ENCODE measurements at places on chromosomes 2 and 18.
A peak's percentile ranks its signal among the peaks of the same experiment; 100 is the strongest.

- no peak for DNase-seq
Measured at GRCh38 chr18:10444314-10445006, 10.0 kb upstream of the APCDD1 start.

- no peak for DNase-seq
Measured at GRCh38 chr2:44686561-44686960, 254.9 kb upstream of the SIX3 start.

DNA sequence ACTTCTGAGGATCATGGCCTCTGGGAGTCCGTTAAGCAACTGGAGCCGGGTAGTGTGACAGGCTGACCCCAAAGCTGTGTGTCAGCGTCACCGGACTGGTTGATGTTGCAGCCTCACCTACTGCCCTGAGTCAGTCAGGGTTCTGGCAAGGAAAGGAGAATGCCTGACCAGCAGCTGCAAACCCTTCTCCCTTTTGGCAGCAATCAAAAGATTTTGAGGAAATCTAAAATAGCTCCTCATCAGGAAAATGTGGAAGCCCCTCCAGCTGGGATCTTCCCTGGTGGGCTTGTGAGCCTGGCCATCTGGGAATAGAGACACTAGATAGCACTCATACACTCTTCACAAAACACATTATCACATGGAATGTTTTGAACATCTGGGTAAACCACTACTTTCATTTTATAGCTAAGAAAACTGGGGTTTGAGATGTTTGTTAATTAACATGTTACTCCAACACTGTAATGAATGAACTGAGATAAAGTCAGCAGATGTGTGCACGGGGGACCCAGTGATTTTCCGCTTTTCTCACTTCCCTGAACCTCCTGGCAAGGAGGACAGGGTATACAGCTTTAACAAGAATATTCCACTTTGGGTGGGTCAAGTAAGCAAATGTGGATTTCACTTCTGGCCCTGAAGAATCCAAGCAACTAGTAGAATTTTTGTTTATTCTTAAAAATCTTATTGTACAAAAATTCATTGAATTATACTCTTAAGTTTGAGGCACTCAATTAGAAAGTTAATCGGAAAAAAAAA is 24.7 kb downstream of the CLUL1 start:
- DNase-seq = no peak

- DNase-seq = peak; percentile 52
Measured at GRCh38 chr2:224284134-224284946, 117.6 kb downstream of the FAM124B start.

GRCh38 chr2:75870133-75870532 is 159.4 kb upstream of the GCFC2 start:
- DNase-seq = no peak

DNA sequence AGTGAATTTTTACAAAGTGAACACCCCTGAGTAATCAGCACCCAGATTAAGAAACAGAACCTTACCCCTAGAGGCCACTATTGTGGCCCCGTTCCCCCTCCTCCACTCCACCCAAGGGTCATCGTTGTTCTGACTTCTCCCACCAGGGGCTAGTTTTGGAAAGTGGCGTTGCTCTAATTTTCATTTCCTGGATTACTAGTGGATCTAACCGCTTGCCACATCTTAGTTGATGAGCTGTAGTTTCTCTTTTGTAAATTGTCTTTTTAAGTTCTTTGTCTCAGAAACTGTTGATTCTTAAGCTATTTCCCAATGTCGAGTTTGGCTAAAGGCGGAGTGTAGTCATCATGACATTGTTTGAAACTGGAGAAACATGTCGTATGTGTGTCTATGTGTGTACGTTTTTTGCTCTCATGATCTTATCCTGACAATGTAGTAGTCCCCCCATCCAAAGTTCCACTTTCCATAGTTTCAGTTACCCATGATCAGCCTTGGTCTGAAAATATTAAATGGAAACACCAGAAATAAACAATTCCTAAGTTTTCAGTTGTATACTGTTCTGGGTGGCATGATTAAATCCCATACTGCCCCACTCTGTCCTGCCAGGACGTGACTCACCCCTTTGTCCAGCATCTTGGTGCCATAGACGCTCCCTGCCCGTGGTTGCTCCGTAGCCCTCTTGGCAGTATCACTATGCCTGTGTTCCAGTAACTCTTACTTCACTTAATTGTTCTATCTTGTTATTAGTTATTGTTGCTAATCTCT is 71.0 kb upstream of the SP3 start:
- no peak for DNase-seq

DNA sequence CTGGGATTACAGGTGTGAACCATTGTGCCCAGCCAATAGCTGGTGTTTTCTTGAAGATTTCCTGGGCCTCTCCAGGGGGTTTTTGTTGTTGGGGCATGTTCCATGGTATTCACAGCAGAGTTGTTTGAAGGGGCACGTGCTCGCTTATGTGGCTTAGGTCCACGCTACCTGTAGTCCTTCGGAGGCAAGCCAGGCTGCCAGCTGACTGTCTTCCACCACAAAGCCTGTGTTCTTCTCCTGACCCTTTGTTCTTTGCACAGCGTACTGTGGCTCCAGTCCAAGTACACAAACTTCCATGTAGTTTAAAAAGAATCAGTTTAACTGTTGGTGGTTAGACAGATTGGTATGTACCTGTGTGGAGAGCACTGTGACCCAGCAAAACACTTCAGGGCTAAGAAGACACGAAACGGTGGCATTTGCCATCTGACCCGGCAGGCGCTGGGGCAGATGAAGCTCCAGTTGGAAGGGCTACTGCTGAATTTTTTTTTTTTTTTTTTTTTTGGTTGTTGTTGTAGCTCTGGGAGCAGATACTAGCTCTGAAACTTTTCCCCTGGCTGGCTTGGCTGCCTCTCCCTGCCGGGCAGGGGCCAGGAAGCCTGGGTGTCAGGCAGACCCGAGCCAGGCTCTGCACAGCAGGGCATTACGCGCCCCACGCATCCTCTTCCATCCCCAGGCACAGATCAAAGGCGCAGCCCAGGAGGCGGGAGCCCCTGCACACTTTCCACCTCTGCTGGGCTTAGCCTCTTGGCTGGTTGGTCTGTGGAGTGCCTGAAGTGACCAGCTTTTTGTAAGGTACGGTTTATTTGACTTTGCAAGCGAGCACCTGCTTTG is 5.7 kb downstream of the GREB1 start:
- DNase-seq = no peak

- no peak for DNase-seq
Measured at GRCh38 chr2:172438741-172439508, 11.5 kb downstream of the ITGA6 start.

DNA sequence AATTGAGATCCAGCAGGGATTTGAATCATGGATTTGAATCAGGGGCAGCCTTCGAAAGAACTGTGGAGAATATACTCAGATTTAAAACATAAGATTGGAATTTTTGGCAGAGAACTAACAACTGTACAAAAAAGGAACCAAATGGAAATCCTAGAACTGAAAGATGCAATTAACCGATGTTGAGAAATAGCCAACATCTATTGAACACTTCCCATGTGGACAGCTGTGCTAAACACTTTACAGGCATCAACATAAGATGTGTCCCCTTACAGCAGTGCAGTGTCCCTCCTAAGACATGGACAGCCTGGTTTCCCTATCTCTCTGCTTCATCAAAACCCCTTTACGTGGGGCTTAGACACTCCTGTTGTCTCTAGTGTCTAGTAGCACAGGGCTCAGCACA is 3.7 kb upstream of the IL1RN start:
- no peak for DNase-seq

DNA sequence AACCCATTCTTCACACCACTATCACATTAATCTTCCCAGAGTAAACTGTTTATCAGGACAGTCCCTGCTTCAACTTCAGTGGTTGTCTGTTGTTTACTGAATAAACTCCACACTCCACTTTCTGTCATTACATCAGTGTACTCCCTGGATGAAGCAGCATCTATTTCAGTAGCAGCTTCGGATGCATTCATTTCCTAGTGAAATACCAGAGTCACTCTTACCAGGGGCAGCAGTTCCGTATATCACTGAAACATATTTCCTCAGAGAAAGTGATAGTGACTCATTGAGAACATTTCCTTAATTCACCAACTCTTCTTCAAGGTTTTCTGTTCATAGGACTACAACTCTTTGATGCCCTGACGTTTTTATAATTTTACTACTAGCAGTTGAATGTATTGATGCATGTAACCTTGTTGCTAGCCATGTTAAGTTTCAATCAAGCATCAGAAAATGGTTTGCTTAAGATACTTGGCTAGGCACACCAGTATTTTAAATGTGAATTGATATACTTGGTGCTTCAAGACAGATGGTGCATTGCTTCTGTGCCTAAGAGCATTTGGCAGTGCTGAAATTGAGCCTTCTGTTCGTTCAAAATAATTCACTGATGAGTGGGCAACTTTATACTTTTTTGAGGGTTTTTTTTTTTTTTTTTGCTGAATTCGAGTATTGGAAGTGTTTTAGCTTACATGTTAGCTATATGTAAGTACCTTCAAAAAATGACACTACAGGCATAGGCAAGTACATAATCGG is 92.3 kb downstream of the UBE2E3 start:
- no peak for DNase-seq

DNA sequence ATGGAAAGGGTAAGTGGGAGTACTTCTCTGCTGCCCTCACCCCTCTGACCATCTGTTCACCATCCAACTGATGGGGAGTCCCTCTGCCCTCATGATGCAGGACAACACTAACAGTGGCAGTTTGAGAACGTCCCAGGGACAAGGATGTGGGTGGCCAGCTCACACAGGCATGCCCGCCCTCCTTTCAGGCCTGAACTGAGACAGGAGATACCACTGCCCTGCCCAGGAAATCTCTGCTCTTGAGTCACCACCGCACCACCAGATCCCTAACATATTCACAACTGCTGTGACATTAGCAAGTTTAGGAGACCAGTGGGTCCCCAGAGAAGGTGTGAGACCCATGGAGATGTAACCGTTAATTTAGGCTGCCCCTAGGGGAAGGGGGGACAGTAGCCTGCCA is 66.2 kb downstream of the TRAPPC8 start:
- no peak for DNase-seq

DNA sequence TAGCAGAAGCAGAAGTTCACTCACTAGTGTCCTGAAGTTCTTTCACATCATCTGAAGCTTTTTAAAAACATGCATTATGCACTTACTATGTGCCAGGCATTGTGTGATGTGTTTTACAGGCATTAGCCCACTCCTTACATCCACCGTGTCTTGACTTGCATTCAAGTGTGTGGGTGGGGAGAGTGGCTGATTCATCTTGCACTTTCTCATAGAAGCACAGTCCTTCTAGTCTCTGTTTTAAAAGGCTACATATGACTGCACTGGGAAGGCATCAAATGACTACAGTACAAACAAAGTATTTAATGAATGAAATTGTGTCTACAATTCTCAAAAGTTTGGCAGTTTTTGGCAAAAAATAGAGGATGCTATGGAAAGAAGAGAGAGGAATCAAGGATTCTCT is 21.6 kb upstream of the DSC3 start:
- DNase-seq = no peak

DNA sequence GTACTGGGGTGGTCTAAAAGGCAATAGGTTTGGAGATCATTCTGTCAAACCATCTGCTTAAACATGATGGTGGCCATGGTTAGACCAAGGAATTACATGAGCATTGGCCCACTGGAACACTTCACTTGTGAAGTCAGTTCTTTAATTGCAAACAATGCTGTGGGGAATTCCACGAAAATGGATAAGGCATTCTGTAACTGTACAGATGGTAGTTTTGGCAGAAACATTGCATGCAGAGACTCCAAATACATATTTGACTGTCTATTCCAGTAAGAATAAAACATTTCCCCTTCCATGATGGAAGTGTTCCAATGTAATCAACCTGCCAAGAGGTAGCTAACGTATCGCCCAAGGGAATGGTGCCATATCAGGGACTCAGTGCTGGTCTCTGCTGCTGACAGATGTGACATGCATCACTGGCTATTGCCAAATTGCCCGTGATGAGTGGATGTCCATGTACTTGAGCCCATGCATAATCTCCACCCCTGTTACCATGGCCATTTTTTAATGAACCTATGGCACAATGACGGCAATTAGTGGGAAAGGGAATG is 417.9 kb downstream of the CDH7 start:
- no peak for DNase-seq

Data from CD4-positive, alpha-beta T cell treated with Interferon alpha-2 for 1 hour (primary cell).